ENCODE measurements at places on chromosomes 6 and 20. TPM values are rescaled to one million over a fixed set of nuclear protein-coding genes. Genes with fewer than 3 reads are reported as not detected.

- no peak for DNase-seq
Measured at GRCh38 chr6:159606786-159607185, 86.3 kb downstream of the SOD2 start.

The DEFB124 gene
- not detected for total RNA-seq

The TMEM217 gene
- 1.8 TPM for total RNA-seq

GRCh38 chr6:121806116-121806515, 370.7 kb downstream of the GJA1 start:
- DNase-seq, result no peak

The KCNQ2 gene
- total RNA-seq, result not detected

- DNase-seq, result no peak
Measured at GRCh38 chr6:137926985-137927384, 59.9 kb downstream of the TNFAIP3 start.

DNA sequence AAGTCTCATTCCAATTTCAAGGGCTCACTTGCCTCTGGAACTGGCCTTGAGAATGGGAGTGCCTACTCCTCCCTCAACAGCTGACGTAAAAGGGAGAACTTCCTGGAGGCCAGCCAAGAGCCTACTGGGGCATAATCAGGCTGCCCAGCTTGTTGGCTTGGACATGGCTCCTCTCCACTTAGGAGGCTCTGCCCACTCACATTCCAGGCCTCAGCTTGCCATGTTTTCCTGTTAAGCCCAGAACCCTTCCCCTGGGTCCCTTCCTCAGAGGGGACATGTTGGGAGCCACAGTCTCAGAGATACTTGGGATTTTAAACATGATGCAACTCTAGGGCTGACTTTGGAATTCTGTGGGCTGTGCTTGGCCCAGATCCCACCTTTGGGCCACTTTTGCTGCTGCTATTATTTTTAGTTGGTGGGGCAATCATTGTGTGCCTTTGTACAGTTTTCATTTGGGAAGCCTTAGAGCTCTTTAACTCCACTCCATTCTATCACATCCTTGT, 31.5 kb upstream of the ADTRP start:
- peak; percentile 81 for DNase-seq

The STMND1 gene
- not detected for total RNA-seq

- DNase-seq, result no peak
Measured at GRCh38 chr6:17442196-17442595, 48.8 kb downstream of the CAP2 start.

DNA sequence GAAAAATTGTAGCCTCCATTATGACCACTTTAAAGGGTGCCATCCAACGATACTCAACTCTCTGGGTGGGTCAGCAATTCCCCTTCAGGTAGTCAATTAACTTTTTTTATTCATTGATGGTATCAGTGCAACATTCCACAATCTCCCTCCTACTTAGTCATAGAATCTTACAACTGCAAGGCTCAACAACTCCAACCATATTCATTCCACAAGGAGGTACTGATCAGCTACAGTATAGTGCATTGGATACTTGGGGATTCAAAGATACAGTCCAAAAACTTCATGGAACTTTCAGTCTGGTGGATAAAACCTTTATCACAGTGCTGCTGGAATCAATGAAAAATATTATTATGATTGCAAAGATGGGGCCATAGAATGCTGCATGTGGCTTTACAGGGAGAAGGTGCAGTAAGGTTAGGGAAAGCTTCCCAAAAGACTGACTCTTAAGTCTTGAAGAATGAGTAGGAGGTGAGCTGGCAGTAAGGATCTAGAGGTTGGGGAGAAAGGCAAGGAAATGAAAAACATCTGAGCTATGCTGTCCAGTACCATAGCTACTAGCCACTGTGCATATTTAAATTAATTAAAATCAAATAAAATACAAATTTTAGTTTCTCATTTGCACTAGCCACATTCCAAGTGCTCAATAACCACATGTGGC, 314.7 kb upstream of the PRDM1 start:
- no peak for DNase-seq

Data from upper lobe of right lung (tissue), 1 donor.